ENCODE measurements at places on chromosomes 4 and X. TPM values are rescaled to one million over a fixed set of nuclear protein-coding genes. Genes with fewer than 3 reads are reported as not detected.

Gene KLB
- 1.3 TPM for total RNA-seq

Gene DCAF4L1
- 0.19 TPM for total RNA-seq

Gene XAGE1B
- total RNA-seq = not detected

Gene GYPA
- total RNA-seq = not detected

Gene RAB33A
- 0.67 TPM for total RNA-seq

Gene CLNK
- not detected for total RNA-seq

Gene MAGEA1
- not detected for total RNA-seq

Gene WWC2
- total RNA-seq = 40.4 TPM

DNA sequence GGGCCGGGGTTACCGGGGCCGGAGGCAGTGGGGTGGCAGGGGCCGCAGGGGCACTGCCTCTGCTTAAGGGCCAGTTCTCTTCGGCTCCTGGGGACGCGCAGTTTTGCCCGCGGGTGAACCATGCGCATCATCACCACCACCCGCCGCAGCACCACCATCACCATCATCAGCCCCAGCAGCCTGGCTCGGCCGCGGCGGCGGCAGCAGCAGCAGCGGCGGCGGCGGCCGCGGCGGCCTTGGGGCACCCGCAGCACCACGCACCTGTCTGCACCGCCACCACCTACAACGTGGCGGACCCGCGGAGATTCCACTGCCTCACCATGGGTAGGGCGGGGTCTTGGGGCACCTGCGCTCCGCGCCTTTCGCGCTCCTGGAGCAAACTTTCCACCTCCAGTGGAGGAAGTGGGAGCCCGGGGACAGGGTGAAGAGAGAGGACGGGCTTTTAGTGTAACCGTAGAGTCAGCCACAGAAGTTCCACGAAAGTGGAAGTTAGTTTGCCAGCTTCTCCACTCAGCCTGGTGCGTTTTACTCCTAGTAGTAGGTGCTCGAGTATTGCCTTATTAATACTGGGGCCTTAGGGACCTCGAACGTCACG, 729 bp downstream of the GSX2 start:
- peak overlapping the region; percentile 21 for H3K4me3 ChIP-seq
- H3K36me3 ChIP-seq = no peaks in the 10 kb centered on the region
- DNase-seq = no peak
- peaks cover 40% of the 10 kb centered on the region for H3K27me3 ChIP-seq
- H3K4me1 ChIP-seq = no peaks in the 10 kb centered on the region

DNA sequence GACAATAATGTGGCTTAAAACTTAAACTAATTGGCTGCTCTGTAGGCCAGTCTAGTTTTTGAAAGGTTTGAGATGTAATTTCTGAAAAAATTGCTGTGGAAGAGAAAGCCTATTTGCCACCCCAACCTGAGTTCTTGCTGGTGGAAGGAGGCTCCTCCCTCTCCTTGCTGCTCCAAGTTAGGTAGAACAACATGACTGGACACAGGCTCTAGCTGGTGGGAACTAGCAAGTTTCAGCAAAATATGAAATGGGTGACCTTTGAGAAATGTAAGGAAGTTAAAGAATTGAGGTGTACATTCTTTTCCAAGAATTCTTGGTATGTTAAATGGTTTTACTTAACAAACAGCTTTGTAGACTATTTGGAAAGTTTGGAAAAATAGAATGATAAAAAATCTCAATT, 8.0 kb downstream of the RPL34 start:
- no peaks in the 10 kb centered on the region for H3K27me3 ChIP-seq
- H3K4me1 ChIP-seq = no peaks in the 10 kb centered on the region
- no peak for DNase-seq
- H3K4me3 ChIP-seq = no peak overlapping the region

GRCh38 chrX:95346856-95347255, 1337.8 kb upstream of the DIAPH2 start:
- H3K27me3 ChIP-seq = no peaks in the 10 kb centered on the region
- no peak overlapping the region for H3K4me3 ChIP-seq
- H3K4me1 ChIP-seq = no peaks in the 10 kb centered on the region
- H3K36me3 ChIP-seq = no peaks in the 10 kb centered on the region
- H3K27ac ChIP-seq = no peak overlapping the region

DNA sequence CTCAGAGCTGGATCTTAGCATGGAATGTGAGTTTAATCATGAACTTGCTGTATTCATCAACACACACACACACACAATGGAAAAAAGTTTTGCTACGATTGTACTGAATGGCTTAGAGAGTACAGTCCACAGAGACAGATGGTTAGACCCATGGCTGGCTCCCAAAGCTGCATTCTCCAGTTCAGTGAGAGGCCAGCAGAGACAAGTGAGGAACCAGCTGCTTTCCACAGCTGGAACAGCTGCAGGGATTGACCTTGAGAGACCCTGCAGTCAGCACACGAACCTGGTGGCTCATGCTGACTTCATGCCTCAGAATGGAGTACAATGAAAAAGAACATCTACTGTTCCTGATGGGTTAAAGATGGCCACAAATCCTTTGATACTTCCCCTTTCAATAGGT, 94.5 kb downstream of the DHX15 start:
- no peak for DNase-seq
- H3K27ac ChIP-seq = no peak overlapping the region
- no peaks in the 10 kb centered on the region for H3K4me1 ChIP-seq
- H3K27me3 ChIP-seq = no peaks in the 10 kb centered on the region

DNA sequence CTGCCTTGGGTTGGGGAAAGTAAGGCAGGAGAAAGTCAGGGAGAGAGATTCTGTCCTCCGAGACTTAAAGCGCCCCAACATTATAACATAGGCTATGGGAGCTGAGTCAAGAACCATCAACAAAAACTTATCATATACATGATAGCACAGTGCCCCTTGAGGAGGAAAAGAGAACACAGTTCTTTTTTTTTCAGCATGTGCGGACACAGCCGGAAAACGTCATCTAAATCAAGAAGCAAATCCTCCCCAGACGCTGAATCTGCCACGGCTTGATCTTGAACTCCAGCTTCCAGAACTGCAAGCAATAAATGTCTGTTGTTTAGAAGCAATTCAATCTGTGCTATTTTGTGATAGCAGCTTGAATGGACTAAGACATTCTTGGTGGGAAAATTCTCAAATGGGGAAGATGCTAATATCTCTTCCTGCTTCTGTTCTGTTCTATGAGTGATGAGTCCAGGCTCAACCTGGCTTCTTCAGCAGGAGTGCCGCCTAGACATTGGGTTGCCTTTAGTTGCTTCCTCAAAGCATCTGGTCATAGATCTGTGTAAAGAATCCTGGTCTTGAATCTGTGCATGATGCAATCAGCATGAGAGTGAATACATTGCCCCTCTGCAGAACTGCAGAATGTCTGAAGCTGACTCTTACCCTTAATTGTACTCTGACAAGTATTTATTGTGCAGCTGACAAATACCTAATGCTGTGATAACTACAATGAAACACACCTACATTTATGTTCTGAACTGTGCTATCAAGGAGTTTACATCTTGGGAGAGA, 549.8 kb upstream of the PRKX start:
- no peaks in the 10 kb centered on the region for H3K4me1 ChIP-seq
- no peaks in the 10 kb centered on the region for H3K27me3 ChIP-seq
- no peaks in the 10 kb centered on the region for H3K36me3 ChIP-seq

- no peaks in the 10 kb centered on the region for H3K36me3 ChIP-seq
- H3K27me3 ChIP-seq = no peaks in the 10 kb centered on the region
- no peak overlapping the region for H3K27ac ChIP-seq
- H3K4me3 ChIP-seq = no peak overlapping the region
Observed at GRCh38 chr4:41262198-41262597, 5.5 kb downstream of the UCHL1 start.

GRCh38 chrX:110171442-110171841, 146.4 kb downstream of the AMMECR1 start:
- no peak overlapping the region for H3K4me3 ChIP-seq
- no peaks in the 10 kb centered on the region for H3K4me1 ChIP-seq
- H3K27ac ChIP-seq = no peak overlapping the region
- no peak for DNase-seq

DNA sequence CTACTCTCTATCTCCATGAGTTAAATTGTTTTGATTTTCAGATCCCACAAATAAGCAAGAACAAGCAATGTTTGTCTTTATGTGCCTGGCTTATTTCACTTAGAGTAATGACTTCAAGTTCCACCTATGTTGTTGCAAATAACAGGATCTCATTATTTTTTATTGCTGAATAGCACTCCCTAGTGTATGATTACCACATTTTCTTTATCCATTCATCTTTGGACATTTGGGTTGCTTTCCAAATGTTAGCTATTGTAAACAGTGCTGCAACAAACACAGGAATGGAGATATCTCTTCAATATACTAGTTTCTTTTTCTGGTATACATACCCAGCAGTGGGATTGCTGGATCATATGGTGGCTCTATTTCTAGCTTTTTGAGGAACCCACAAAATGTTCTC, 136.0 kb downstream of the SLITRK2 start:
- H3K36me3 ChIP-seq = no peaks in the 10 kb centered on the region
- no peak overlapping the region for H3K4me3 ChIP-seq
- no peak for DNase-seq
- no peaks in the 10 kb centered on the region for H3K4me1 ChIP-seq

DNA sequence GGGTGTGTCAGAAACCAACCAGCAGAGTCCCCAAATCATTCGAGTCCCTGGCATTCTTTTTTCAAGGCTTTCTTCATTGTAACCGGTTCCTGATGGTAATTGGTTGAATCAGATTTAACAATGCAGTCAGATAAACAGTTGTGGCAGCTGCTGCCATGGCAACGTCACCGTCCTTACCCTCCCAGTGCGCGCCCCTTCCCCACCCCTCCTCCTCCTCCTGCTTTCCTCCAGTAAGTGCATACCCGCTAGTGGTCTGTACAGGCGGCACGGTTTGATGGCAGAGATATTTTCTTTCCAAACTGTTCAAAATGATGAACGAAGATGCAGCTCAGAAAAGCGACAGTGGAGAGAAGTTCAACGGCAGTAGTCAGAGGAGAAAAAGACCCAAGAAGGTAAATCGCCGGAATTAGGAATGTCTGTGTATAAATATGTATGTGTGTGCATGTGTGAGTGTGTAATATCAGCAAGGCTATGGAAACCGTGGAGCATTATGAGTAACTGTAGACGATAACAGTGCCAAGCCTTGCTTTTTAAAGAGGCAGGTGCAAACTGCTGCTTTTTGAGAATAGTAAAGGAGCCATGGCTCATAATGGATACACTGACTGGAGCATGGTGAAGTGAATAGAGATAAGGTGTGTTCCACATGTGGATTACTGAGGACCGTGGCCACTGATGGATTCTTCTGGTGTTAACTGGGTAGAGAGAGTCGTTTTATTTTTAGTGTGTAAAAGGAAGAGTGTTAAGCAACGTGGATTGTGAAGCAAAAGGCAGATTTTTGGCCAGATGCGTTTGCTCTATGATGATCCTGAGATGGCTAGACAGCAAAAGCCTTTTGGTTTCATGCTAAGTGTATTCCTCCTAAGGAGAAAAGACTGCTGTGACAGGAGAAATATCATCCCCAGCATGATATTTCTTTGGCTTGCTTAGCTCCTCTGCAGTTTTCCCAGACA, at the start of gene ANK2:
ANK2 (plus strand) TSS at position 233 of the 950 bp plus-strand sequence; CDS start at position 309, 76 bp downstream.
- no peaks in the 10 kb centered on the region for H3K27me3 ChIP-seq
- no peak within 1 kb of the TSS for H3K4me3 ChIP-seq
- DNase-seq = no peak
- no peak within 1 kb of the TSS for H3K27ac ChIP-seq
- H3K4me1 ChIP-seq = no peaks in the 10 kb centered on the region

- H3K4me3 ChIP-seq = no peak overlapping the region
- no peak overlapping the region for H3K27ac ChIP-seq
- peak; percentile 84 for DNase-seq
- H3K4me1 ChIP-seq = no peaks in the 10 kb centered on the region
- no peaks in the 10 kb centered on the region for H3K36me3 ChIP-seq
Observed at GRCh38 chr4:151362404-151363164, 37.2 kb upstream of the SH3D19 start.

DNA sequence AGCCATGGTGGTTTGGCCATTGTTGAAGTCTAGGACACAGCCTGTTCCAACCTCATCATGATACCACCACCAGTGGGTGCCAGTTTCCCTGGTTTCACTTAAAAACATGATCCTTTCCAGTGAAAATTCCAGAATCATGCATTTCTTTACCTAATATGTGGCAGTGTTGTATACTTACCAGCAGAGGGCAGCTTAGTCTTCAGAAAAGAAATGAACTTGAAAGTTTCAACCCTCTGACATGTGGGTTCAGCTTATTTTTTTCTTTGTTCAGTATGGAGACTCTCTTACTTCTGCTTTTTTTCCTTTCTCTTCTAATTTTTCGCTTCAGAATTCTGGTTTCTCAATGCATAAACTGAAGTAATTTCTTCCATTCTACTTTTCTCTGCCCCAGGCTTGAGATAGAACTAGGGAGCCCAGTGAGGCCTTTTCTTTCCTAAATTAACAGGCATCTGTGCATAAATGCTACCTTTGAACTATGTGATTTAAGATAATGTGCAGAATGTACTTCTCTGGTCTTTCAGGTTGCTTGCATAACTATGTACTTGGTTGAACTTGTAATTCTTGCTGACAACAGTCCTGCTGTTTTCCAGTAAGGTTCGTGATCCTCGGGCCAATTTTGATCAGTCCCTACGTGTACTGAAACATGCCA, 10.7 kb downstream of the LIAS start:
- H3K27me3 ChIP-seq = no peaks in the 10 kb centered on the region
- DNase-seq = no peak
- no peaks in the 10 kb centered on the region for H3K4me1 ChIP-seq
- H3K4me3 ChIP-seq = no peak overlapping the region
- H3K36me3 ChIP-seq = no peaks in the 10 kb centered on the region
- H3K27ac ChIP-seq = peak overlapping the region; percentile 50

- H3K4me3 ChIP-seq = no peak overlapping the region
- H3K36me3 ChIP-seq = no peaks in the 10 kb centered on the region
- no peak for DNase-seq
Observed at GRCh38 chr4:80074651-80075050, 1.6 kb upstream of the ANTXR2 start.

DNA sequence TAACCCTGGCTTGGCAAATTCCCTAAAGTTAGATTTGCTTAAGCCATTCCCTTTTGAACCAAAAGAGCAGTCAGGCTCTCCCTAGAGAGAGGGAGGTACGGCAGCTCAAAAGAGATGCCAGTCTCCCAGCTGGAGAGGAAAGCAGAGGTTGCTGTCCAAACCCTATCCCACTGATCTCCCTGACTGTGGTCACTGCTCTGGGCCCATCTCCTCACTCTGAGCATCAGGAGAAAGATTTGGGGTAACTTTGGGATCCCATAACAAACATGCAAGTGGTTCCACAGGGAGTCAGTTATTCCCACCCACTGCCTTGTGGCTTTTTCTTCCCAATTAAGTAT, 17.1 kb downstream of the ACSL1 start:
- H3K4me1 ChIP-seq = no peaks in the 10 kb centered on the region
- no peaks in the 10 kb centered on the region for H3K36me3 ChIP-seq
- no peak overlapping the region for H3K4me3 ChIP-seq
- no peaks in the 10 kb centered on the region for H3K27me3 ChIP-seq
- no peak overlapping the region for H3K27ac ChIP-seq

DNA sequence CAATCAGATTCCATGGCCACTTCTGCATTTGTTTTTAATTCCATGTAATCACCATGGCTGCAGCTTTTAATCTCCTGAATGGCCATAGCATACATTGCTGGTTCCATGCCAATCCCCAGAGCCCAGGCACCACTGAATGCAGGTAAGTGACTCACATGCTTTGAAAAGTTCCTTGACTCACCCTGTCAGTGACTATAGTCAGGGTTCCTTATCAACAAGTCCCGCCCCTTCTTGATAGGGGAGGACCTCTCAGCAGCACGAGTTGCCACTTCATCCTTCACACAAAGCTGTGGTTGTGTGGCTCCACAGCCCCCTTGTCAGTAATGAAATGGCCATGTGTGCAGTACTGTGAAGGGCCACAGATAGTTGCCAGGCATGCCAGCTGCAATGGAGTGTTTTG, 516.6 kb downstream of the PPARGC1A start:
- H3K4me3 ChIP-seq = no peak overlapping the region
- H3K4me1 ChIP-seq = no peaks in the 10 kb centered on the region
- no peak overlapping the region for H3K27ac ChIP-seq
- no peak for DNase-seq
